ENCODE measurements at places on chromosomes 2 and 18.

GRCh38 chr2:97740590-97741182 lies 27.3 kb downstream of the ZAP70 start:
- DNase-seq = no peak

DNA sequence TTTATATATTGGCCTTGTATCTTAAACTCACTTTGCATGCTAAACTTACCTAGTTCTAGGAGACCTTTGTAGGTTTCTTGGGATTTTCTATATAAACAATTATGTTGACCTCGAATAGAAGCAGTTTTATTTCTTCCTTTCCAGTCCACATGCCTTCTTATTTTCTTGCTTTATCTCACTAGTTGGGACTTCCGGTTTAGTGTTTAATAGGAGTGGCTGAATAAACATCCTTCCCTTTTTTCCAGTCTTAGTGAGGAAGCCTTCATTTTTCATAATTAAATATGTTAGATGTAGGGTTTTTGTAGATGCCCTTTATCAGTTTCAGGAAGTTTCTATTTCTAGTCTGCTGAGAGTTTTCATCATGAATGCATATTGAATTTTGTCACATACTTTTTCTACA lies 347.3 kb upstream of the HNRNPA3 start:
- DNase-seq = no peak

DNA sequence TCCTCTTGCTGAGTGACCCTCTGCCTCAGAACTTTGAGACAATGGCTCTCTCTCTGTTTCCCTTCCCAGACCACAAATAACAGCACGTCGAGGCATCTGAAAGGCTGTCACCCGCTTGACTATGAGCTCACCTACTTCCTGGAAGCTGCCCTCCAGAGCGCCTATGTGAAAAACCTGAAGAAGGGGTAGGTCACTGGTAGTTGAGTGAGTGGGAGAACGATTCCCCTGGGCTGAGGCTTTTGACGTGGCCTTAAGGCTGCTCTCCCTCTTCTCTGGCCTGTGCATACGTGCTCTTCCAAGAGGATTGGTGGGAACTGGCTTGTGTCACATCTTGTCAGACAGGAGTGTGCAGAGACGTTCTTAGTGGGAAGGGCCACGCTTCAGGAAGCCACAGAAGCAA lies 63.1 kb upstream of the MCFD2 start:
- no peak for DNase-seq

- DNase-seq = no peak
Measured at GRCh38 chr2:203532957-203533658, 2.0 kb downstream of the RAPH1 start.

GRCh38 chr18:76459687-76460350 lies 35.2 kb downstream of the ZNF516 start:
- DNase-seq = no peak

DNA sequence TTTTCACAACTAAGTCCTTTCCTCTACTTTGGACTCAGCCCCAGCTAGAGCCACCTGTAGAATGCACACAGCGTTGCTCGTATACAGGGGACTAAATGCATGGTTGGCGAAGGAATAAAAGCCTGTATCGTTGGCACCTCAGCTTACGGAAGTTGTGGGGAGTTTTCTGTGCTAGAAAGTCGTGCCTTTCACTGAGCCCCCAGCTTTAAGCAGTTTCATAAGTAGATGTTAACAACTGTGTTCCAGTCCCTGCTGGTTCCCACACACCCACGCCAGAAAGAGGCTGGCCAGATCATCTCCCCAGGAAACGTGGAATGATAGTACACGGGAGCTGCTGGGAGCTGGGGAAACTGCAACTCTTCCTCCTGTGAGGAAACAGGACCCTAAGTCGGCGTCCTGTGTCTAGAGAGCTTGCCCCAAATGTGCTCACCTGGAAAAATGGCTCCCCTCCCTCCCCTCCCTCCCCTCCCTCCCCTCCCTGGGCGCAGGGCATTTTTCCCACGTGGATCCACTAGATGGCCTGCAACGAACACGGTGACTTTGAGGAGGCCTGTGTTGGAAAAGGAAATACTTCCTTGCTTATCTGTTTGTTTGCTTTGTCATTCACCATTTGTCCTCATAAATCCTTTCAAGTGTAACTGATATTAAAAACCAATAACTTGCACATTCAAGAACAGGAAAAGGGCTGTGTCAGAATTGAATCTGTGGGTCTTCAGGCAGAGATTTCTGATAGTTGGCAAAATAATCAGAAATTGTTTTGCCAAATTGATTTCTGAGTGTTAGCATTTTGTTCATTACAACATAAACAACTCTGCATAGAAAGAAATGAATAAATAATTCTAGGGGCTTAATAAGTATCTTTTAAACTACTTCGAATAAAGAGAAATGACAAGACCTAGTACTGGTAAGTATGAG lies 43.9 kb upstream of the RFX8 start:
- DNase-seq = no peak

DNA sequence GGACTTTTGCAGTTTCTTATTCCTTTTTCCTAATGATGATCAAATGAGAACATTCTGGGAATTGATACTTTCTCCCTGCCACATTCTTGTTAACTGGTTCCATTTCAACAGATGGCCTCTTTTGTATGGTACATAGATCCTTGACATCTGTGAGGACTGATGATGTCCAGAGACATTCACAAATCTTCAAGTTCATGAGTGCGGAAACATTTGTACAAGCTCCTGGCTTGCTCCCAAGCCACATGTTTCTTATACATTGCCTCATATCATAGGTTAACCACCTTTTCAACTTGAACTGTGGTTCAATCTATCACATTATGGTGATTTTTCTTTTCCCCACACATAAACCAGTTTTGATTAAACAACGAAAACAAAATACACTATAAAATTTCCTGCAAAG lies 267.3 kb downstream of the CLIP4 start:
- DNase-seq = no peak

DNA sequence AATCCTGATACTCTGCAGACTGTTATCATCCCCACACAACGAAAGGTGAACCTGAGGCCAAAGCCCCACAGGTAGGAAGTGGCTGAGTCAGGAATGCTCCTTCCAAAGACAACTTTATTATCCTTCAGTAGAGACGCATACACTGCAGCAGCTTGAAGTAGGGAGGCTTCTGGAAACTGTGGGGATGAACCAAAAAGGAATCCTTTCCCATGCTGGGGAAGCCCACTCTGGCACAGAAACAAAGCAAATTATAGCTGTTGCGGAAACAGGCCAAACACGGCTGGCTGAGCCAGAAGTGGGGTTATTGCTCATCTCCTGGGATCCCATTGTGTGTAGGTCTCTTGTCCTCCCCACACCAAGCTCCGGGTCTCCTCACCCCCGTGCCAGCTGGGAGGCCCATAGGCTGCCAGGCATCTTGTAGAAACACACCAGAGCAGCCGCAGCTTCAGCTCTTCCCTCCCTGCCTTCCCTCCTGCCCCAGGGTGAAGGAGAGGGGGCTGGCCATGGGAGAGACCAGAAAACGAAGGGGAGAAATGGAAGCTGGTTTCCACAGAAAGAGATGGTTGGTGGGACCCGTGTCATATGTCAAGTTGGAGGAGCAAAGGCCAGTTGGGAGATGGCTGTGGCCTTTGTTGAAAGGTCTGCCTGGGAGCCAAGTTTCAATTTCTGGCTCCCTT lies 176.9 kb upstream of the NABP1 start:
- DNase-seq = no peak

GRCh38 chr2:75256485-75256884 lies 57.2 kb upstream of the TACR1 start:
- no peak for DNase-seq

DNA sequence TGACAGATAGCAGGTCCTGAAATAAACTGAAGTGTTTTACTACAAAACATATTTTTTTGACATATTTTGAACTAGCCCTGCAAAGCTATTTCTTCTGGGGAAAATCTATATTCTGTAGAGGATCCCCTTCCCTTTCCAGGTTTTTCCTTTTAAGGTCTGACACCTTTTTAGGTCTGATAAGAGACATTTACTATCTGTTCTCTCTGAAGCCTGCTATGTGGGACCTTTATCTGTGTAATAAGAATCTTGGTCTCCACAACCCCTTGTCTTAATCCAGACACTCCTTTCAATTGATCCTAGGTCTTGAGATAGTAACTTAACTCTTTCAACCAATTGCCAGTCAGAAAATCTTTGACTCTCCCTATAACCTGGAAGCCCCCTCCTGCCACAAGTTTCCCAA lies 5.5 kb upstream of the PDK1 start:
- no peak for DNase-seq

DNA sequence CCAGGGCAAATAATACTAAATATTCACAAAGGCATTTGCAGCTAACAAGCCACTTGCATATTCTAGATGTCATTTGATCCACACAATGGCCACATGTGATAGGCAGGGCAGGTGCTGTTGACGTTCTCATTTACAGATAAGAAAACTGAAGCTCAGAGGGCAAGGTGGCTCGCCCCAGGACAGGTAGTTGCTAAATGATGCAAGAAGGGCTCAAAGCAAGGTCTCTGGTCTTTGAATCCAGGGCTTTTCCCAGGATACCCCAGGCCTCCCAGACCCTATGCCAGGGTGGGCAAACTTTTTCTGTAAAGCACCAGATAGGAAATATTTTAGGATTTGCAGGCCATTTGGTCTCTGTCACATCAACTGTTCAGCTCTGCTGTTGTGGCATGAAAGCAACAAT lies 35.1 kb downstream of the LOXHD1 start:
- DNase-seq = no peak

DNA sequence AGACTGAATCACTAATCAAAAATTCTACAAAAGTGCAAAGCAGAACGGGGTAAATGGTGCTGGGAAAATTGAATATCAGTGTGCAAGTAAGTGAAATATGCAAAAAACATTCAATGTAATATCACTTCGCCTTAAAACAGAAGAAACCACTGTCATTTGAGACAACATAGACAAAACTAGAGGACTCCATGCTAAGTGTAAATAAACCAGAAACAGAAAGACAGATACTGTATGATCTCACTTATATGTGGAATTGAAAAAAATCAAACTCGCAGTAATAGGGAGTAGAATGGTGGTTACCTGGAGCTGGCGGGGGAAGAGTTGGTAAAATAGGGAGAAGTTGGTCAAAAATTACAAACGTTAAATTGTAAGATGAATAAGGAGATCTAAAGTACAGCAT lies 1420.0 kb upstream of the CDH2 start:
- DNase-seq = no peak

GRCh38 chr2:166792808-166793207 lies 95.5 kb upstream of the XIRP2 start:
- no peak for DNase-seq

DNA sequence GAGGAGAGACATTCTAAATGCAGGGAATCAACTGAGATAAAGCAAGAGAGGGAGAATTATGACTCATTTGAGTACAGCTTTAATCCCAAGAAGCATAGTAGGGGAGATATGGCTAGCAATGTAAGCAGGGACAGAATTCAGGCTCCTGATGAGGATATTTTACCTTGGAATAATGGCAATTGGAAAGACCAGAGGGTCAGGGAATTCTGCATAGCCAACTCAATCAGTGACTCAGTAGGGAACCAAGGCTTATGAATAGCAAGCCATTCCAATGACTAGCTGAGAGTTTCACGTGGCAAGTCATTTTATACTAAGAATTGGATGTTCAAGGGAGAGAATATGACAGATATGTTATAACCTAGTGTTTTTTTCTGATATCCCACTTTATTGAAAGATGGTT lies 563.8 kb upstream of the NETO1 start:
- no peak for DNase-seq

- no peak for DNase-seq
Measured at GRCh38 chr2:19028587-19029375, 329.6 kb downstream of the OSR1 start.

- no peak for DNase-seq
Measured at GRCh38 chr2:114543236-114543766, 100.9 kb downstream of the DPP10 start.

DNA sequence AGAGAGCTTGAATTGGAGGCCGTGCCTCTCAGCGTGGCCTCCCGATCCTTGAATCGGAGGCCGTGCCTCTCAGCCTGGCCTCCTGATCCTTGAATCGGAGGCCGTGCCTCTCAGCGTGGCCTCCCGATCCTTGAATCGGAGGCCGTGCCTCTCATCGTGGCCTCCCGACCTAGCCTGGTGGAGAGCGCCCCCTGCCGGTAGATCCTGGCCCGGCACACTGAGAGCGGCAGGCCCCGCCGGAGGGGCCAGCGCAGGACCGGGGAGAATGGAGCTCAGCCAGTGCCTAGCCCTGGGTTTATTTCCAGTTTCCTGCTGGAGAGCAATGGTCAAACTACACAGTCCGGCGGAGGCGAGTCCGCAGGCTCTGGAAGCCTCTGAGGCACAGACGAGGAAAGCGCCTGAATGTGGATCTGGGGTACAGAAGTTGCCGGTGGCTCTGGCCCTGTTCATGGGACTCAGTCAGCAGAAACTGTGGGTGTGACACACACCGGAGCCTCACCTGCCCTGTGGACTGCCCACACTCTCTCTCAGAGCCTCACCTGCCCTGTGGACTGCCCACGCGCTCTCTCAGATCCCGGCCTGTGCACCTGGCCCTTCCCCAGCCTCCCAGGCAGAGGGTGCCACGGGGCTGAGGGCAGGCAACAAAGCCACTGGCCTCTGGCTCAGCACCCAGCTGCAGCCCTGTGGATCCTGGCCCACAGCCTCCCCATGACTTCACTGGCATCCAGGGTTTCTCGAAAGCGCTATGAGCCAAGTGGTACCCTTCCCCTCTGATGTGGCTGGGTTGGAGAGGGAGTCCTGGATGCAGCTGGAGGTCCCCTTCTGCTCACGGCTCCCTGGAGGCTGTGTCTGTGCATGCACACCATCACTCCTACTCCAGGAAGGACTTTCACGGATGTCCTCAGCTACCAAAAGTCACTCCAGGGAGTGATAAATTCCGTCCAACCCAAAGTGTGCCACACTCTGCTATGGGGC lies 1.5 kb downstream of the IL36B start:
- no peak for DNase-seq

GRCh38 chr2:48161628-48162027 lies 255.3 kb upstream of the FBXO11 start:
- DNase-seq = no peak
